ENCODE measurements at places on chromosomes 3 and 15.

- no peak for DNase-seq
Observed at GRCh38 chr15:50824514-50824913, 59.0 kb upstream of the SPPL2A start.

DNA sequence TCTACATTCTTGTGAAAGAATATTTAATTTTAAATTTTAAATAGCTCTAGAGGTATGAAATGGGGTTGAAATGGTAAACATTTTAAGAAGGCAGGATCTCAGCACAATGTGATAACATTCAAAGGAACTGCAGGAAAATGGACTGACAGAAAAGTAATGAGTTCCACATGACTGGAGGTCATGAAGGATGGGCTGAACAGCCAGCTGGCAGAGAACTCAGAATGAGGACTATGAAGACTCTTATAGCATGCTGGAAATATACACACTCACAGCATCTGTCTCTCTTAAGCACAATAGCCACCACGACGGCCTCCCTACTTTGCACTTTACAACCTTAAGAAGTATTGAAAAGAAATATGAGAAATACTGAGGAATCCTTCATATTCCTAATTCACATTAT lies 94.7 kb downstream of the TNIK start:
- DNase-seq: no peak

DNA sequence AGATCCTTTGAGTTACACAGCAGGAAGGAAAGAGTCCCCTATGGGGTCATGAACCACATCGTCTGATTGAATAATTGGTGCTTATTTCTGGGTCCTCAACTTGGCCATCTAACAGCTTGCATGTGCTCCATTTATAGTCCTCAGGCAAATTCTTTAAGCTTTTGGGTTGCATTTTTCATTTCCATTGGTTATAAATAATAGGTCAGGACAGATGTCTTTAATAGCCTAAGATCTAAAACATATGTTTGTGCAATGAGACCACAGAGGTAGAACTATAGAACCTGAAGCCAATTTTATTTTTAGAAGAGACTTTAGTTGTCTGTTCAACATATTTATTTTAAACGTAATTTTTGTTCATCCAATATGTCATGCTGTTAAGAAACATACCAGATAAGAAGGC lies 43.2 kb downstream of the CD200R1L start:
- DNase-seq: no peak

- DNase-seq: no peak
Observed at GRCh38 chr3:71062952-71063772, 520.4 kb downstream of the FOXP1 start.

DNA sequence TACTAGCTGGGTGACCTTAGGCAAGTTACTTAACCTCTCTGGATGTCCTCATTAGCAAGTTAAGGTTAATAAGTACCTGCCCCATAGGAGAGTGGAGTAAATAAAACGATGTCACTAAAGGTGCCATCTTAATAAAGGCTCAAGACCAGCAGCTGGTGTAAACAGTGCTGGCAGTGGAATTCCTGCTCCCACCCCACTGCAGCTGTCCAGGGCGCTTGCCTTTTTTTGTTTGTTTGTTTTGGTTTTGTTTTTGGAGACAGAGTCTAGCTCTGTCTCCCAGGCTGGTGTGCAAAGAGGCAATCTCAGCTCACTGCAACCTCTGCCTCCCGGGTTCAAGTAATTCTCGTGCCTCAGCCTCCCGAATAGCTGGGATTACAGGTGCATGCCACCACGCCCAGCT lies 28.9 kb downstream of the IDH3A start:
- DNase-seq: no peak

- no peak for DNase-seq
Observed at GRCh38 chr3:94234177-94234788, 171.4 kb downstream of the NSUN3 start.

- no peak for DNase-seq
Observed at GRCh38 chr15:38823263-38823662, 258.6 kb upstream of the RASGRP1 start.

DNA sequence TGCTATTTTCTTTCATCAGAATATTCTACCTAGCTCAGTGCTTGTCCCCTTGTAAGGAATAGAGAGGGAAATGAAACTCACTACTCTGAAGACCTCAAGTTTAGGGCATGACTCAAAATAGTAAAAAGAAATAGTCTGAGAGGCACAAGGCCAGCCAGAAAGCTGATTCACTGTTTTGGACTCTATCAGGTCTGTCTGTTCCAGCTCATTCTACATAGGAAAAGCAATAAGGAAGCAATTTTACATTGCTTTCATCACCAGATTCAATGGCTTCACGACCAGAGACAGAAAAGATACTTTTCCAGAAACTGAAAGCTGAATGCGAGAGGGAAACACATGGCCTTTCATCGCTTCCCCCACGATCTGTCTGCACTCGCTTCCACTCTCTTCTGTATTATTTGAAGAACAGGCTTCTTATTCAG lies 276.0 kb downstream of the GBE1 start:
- no peak for DNase-seq

DNA sequence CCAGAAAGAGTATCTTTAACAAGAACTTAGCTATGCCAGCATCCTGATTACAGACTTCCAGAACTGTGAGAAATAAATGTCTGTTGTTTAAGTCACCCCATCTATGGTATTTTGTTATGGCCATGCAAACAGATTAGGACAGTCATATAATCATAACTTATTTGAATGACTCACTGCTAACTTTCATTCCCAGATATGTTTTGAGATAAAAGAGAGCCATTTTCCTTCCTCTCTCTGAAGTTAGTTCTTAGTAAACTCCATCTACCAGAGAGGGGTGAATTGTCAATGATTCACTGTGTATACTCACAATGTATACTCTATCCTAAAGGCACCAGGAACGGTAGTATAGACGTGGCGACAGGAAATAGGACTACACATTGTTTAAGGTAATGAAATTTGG lies 179.4 kb upstream of the DPH6 start:
- DNase-seq: no peak

GRCh38 chr15:47742334-47742733 lies 25.0 kb downstream of the SEMA6D start:
- DNase-seq: no peak

DNA sequence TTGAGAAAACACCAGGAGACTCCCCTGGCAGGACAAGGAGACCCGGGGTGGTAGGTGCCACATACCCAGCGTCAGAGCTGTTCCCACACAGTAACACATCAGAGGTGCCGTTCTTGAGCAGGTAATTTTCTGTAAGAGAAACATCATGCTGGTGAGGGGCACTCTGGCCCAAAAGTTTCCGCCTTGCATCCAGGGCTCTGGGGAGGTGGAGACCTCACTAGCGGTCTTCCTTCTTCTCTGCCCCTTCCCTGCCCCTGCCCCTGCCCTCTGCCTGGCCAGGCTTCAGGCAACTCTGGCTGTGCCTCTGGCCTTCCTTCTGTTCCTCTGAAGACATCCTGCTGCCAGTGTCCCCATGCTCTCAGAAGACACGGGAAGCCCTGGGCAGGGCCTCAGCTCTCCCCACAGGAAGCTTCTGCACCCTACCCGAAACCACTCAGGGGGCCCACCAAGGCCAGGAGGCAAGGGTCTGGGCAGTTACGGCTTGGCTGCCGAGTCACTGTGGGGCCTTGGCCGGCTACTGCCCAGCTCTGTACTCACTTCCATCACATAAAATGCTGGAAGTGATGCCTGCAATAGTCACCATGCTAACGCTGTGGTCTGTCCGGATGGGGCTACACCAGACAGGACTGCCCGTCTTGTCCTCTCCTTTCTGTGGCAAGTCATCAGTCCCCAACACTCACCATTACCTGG lies 41.3 kb downstream of the SCN5A start:
- DNase-seq: no peak

GRCh38 chr3:33006081-33006480 lies 54.6 kb downstream of the CCR4 start:
- DNase-seq: no peak

- no peak for DNase-seq
Observed at GRCh38 chr15:99092554-99093172, 12.2 kb upstream of the SYNM start.

GRCh38 chr3:22315925-22316324 lies 564.9 kb upstream of the ZNF385D start:
- no peak for DNase-seq

DNA sequence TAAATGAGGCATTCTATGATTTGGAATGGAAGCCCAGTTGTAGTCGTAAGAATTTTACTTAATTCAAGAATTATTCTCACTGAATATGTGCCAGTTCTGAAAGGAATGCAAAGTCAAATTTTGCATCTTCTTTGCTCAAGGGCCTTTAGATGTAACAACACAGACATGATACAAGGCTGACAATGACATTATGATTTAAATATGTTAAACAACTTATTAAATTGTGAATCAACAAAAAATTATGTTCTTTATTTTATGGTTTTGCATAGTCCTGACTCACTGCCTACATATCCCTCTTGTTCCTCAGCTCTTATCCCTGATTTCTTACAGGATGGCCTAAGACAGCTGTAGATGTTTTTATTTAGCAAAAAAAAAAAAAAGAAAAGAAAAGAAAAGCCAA lies 170.9 kb upstream of the NR2E3 start:
- DNase-seq: no peak

DNA sequence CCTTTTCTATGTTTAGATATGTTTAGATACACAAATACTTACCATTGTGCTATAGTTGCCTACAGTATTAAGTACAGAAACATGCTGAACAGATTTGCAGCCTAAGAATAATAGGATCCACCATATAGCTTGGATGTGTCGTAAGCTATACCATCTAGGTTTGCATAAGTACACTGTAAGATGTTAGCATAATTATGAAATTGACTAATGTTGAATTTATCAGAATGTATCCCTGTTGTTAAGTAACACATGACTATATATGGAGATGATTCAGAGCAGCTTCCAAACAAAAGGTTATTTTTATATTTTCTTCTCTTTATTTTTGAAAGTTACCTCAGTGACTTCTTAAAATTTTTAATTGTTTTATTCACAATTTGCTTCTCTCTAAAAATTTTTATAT lies 2.4 kb downstream of the SLC28A2 start:
- no peak for DNase-seq

GRCh38 chr3:112539825-112540650 lies 21.7 kb downstream of the ATG3 start:
- no peak for DNase-seq

- DNase-seq: no peak
Observed at GRCh38 chr15:96264801-96265515, 65.5 kb upstream of the NR2F2 start.

DNA sequence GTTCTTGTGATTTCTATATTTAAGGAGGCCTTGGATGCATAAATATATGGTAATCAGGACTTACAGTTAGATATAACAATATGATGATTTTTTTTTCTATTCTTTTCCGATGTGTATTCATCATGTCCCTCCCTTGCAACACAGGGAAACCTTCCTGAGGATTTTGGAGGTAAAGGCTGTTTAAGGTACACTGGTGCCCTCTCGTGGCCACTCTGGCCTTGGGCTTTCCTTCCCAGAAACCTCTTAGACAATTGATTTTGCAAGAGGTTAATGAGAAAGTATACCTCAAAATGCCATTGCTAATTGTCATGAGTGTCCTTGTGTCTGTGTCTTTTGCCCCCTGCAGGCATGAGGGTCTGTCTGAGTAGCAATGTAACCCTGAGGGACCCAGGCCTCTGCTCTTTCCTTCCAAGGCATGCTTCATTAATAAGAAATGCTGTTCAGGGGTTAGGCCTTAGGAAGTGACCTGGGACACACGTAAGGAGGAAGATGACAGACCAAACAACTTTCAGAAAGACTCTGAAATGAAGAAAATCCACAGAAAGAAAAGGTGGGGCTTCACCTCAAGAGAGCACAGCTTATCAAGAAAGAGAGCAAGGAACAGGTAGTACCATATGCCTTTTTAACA lies 70.3 kb upstream of the PPP2R3A start:
- no peak for DNase-seq

- no peak for DNase-seq
Observed at GRCh38 chr15:61598655-61599054, 369.6 kb upstream of the RORA start.

DNA sequence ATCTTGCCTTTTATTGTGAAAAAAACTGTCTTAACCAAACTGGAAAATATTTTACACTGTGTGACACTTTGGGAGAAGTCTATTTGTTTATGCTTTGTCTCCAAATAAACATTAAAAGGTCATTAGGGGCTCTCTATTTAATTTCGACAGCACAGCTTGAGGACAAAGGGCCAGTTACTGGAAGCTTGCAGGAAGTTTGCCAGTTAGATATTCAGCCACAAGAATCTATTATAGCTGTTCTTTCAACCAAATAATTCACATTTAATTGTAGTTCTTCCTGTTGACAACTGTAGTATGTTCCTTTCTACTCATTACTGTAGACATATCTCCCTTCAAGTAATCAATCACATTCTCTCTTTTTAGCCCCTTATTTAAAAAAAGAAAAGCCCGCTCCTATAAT lies 6.1 kb downstream of the CP start:
- no peak for DNase-seq

DNA sequence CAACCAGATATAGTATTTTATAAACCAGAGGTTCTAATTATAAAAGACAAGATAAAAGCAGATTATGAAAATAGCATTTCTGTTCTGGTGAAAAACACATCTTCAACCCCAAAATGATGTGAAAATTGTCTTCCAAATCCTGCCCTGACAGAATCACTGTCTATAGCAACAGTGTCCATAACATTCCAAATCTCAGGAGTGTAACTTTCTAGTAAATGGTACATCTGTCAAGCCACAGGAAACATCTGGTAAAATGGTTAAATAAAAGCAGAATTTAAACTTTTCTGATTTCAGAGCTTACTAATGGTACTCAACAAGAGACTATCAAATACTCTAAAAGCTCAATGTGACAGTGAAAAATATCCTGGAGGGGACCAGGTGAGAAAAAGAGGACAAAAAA lies 60.5 kb downstream of the VGLL4 start:
- no peak for DNase-seq

- no peak for DNase-seq
Observed at GRCh38 chr15:71226536-71227455, 111.5 kb downstream of the THSD4 start.

- DNase-seq: no peak
Observed at GRCh38 chr15:65156692-65157091, 23.1 kb upstream of the PDCD7 start.

DNA sequence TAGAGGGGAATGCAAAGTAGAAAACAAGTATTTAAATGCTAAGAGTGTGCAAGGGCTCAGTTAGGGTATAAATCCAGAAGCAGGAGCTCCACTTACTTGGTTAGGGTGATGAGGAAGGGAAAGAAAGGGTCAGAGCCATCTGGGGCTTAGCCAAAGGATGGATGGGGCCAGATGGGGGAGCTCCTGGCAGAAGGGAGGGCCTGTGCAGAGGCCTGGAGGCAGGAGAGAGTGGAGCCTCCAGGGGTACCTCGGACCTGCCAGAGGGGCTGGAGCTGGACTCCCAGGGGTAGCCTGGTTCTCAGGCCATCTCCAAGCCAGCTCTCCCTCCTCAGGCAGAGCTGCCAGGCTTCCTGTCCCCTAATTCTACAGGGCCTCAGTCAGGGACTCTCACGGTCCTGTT lies 506.3 kb downstream of the SHQ1 start:
- DNase-seq: no peak

- DNase-seq: no peak
Observed at GRCh38 chr15:38021259-38021658, 86.8 kb downstream of the TMCO5A start.

GRCh38 chr15:79007066-79007465 lies 62.2 kb upstream of the CTSH start:
- DNase-seq: no peak

GRCh38 chr15:81807186-81807585 lies 238.6 kb downstream of the MEX3B start:
- no peak for DNase-seq

- no peak for DNase-seq
Observed at GRCh38 chr3:65126527-65127410, 439.0 kb upstream of the ADAMTS9 start.

- DNase-seq: no peak
Observed at GRCh38 chr3:154428286-154429206, 1.4 kb downstream of the GPR149 start.
